ENCODE measurements at places on chromosomes 1 and 21.

- no peak for DNase-seq
Measured at GRCh38 chr1:30332116-30333094, 391.0 kb downstream of the MATN1 start.

GRCh38 chr1:18735224-18735997, 104.8 kb downstream of the PAX7 start:
- DNase-seq = no peak

GRCh38 chr1:246000638-246001015, 506.5 kb downstream of the SMYD3 start:
- DNase-seq = no peak

- DNase-seq = no peak
Measured at GRCh38 chr1:62437273-62437940, 558 bp downstream of the USP1 start.

GRCh38 chr1:33560680-33561079, 88.2 kb downstream of the ZSCAN20 start:
- no peak for DNase-seq

DNA sequence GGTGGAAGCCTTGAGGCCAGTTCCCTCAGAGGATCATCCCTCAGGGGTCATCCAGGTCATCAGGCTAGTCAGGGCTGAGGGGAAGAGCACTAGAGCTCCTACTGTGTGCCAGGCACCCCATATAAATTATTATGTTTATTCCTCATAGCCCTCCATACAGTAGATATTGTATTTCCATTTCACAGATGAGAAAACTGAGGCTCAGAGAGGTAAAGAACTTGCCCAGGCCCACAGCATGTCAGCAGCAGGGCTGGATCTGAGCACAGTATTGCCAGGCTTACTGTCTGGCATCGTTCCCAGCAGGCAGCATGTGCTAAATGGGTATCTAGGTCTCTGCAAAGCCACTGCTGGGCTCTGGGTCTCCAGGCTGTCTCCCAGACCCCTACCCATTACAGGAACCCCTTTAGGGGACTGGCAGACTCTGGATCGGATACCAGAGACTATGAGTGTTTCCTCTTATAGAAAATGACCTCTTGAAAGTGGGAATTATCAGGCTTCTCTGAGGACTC, 153.3 kb downstream of the PTPRU start:
- no peak for DNase-seq

DNA sequence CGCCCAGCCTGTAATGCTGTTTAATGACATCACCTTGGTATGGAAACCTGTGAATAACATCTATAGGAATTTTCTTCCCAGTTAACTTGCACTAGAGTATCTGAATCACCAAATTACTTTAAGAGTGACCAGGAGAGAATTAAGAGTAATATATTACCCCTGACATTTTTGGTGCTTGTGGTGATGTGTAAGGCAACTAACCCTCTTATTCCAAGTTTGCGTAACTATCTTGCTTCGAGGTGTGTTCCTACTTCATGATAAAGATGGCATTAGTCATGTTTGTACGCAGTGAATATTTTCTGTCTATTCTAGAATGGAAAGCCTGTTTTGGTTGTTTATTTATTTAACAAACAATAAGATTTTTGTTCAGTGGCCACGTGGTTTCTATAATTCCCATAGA, 131.3 kb downstream of the ZP4 start:
- no peak for DNase-seq

DNA sequence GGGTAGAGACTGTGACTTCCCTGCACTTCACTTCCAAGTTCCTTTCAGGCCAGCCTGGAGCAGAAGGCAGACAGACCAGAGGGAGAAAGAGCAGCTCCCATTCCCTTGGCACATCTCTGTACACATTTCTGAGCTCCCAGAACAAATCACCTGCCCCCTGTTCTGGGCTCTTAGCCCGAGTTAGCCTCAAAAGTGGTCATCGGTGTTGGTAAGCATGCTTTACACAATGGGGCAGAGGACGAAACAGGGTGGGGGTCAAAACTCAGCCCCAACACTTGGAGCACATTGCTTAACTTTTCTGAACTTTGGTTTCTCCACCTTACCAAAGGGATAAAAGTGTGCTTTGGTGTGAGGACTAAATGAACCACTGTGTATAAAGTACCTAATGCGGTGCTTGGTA, 98.7 kb downstream of the DAB1 start:
- no peak for DNase-seq

DNA sequence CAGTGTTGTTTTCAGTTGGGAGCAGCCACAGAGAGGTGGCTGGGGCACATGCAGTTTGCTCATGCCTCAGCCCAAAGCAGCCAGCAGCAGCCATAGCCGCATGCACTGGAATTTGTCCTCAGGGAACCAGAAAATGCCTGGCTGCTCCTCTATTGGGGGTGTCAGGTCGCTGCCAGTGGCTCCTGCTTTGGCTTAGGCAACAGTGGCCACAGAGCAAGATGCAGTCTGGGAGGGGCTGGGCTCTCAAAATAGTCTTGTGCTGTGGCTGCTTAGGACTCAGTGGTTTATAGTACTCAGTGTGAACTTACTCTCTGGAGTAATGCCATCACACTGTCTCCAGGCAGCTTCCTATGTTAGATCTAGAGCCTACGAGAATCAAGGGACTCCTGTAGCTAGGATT, 25.0 kb downstream of the CD55 start:
- DNase-seq = no peak

DNA sequence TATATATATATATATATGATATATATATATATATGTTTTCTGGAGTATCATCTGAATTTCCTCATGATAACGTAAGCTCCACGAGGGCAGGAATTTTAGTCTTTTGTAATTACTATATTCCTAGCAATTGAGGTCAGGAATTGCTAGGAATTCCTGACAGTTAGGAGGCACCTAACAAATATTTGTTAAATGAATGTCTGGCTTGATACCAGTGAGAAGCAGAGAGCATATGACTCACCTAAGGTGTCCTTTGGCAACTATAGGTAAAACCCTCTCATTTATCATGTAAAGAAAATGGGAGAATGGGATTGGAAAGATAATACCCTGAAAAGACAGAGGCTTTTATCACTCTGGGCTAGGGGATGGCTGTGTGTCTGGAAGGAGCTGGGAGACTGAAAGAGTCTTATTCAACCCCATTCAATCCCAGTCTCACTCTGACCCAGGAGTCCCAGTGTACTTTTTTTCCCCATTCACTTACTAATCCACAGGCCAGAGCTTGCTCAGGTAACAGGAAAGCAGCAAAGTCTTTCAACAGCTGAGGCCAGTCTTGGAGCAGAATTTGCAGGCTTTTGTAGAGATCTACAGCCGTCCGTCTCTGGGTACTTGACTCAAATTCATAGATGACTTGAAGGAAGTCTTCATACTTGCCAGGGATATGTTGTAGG, 71.2 kb downstream of the DAP3 start:
- DNase-seq = no peak

- no peak for DNase-seq
Measured at GRCh38 chr1:53061859-53062707, at the start of gene PODN. PODN (plus strand) TSS chr1:53062213; CDS start chr1:53069856, 7,643 bp downstream.

DNA sequence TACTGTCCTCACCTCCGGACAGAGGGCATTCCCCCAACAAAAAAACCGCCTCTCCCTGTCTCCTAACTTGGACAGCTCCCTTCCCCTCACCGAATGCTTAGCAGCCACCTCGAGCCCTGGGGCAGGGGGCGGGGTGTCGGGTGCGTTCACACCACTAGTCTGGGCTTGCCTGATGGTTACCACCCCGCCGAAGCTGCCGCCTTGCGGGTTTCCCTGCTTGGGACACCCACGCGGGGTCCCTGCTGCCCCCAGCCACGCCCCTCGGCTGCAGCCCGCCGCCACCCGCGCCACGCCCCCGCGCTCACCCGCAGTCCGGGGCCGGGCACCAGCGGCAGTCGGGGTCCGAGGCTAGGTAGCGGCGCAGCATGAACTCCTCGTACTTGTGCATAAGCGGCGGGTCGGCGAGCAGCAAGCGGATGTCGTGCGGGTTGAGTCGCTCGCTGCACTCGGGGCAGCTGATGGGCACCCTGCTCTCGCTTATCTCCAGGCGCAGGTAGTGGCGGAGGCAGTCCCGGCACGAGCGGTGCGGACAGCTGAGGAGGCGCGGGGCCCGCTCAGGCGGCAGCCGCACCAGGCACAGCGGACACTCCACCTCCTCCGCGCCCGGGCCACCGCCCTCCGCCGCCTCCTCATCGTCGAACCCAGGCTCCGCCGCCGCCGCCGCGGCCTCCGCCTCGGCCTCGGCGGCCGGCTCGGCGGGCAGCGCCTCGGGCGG, 706 bp downstream of the RNF19B start:
- DNase-seq = no peak

DNA sequence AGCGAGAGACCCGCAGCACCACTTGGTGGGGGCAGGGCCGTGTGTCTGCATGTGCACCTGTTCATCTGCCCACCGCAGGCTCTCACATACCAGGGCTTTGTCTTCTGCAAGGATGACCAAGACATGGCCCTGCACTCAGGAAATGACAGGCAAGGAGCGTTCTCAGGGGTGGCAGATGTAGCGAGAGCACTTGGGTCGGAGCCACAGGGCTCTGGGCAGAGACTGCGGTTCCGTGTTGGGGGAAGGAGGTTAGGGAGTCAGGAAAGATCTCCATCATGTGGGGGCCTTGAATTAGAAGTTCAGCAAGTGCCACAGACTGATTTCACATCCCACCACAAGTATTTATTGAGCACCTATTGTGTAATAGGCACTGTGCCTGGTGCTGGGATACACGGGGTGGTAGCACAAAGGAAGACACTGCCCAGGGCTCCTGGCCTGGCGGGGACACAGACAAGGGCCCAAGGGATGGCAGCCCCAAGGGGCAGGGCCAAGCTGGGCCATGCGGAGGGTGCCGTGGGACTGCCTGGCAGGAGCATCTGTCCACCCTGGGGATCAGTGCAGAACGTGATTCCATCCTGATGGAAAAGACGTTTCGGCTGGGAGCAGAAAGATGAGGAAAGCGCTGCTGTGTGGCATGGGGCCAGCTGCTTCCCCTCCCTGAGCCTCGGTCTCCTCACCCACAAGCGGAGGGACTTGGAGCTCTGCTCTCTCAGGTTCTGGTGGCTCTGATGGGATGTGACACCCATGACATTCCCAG, 11.4 kb upstream of the SPSB1 start:
- DNase-seq = no peak

- DNase-seq = no peak
Measured at GRCh38 chr1:182956708-182957365, 3.9 kb upstream of the SHCBP1L start.

DNA sequence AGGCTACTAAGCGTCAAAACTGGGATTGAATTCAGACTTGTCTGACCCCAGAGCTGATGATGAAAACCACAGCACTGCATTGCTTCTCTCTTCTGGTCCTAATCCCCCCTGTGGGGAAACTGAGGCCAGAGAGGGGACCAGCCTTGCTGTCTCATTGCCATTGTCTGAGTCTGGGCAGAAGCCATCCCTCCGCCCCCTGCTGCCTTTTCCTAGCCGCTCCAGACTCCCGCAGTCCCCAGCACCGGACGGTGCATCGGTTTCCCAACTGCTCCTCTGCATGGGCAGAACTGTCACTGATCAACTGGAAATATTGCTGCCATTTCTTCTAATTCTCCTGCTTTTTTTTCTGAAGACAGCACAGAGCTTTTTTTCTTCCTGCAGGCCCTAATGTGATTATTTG, 157.4 kb downstream of the ACTL8 start:
- no peak for DNase-seq

- DNase-seq = no peak
Measured at GRCh38 chr1:52054496-52055065, 410 bp downstream of the TXNDC12 start.

- DNase-seq = no peak
Measured at GRCh38 chr1:237864338-237865244, 26.1 kb downstream of the ZP4 start.

DNA sequence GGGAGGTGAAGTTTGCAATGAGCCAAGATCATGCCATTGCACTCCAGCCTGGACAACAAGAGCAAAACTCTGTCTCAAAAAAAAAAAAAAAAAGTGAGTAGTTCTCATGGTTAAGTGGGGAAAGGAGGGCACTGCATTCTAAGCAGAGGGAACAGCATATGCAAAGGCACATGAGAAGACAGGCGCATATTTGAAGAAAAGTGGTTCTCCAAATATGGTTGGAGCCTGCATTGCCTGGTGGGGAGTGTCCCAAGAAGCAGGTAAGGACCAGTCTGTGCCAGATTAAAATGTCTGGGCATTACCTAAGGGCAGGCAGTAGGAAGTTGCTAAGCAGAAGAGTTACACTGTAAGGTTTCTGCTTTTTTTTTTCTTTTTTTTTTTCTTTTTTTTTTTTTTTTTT, 2.5 kb upstream of the KPNA6 start:
- no peak for DNase-seq

DNA sequence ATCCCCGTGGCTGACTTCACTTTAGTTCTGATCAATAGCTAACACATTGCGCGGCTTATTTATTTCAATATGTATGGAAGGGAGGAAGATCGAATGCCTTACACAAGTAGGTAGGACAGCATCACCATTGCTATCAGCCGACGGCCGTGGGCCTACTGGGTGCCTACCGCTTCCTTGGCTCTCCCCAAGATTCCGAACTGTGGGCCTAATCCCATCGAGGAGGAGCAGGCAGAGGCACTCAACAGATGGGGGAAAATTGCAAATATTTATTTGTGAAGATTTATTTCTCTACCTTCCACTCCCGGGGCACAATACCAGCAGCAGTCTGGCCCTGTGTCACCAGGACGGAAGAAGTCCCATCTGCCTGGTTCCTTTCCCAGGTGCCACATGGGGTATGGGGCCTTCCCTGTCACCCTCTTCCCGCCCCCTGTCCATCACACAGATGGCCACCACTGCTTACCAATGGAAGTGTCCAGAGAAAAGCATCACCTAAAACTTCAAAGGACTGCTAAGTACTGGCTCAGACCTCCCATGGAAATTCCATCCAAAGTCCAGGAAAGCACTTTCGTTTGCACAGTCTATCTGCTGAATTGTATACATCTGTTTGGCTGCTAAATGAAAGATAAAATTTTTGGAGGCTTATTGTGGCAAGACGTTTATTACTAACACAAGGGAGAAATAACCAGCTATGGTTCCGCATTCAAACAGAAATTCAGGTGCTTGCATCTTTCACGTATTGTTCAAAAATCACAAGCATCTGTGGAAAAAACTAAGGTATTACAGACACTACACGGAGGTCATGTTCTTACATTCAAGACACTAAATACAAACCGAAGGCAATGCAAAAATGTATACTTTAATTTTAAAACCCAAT, 11.8 kb downstream of the AGT start:
- DNase-seq = no peak

DNA sequence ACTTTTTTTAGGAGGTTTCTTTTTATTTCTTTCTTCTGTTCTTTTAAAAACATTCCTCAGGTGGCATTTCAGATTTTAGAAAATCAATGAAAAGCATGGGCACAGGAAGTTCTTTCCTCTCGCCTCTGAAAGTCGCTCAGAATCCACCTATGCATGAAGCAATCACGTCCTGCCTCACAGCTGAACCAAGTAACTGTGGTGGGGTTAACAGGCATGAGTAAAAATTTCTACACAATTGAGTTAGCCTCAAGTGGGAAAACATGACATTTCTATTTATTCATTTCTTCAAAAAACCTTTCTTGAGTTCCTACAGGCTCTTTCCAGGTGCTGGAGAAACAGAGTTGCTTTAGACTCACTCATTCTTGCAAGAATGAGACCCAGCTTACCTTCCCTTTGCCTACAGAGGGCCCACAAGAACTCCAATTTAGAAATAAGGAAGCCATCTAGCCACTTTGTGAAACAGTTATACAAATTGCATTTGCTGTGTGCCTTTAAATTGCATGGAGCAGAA, 508.9 kb upstream of the PKN2 start:
- DNase-seq = no peak

- no peak for DNase-seq
Measured at GRCh38 chr1:12153181-12153785, 13.5 kb upstream of the TNFRSF1B start.

- DNase-seq = no peak
Measured at GRCh38 chr1:14180738-14181137, 417.7 kb upstream of the KAZN start.

- DNase-seq = no peak
Measured at GRCh38 chr21:37631319-37632117, 264.9 kb downstream of the DYRK1A start.
